Activated CD4-positive, alpha-beta T cell treated with anti-CD3 and anti-CD28 coated beads for 48 hours (primary cell): ENCODE measurements at places on chromosomes 3 and 15.

DNA sequence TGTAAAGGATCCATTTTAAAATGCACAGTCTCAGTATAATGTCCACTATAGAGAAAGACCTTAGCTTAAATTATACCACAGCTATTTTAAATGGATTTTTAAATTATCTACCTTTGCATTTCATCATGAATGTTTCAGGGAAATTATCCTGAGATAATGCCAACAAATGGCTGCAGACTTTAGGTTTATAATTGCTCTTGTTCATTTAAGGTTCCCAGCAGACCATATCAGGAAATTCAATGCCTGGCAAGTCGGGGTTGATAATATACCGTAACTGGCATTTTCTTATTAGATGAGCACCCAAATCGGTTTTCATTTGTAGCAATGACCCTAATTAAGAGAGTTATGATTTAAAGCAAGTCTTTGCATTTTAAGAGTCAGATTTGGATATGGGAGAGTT lies 227.1 kb upstream of the ARRDC4 start:
- no peak for DNase-seq

GRCh38 chr3:179829401-179829800 lies 176.6 kb downstream of the USP13 start:
- DNase-seq: no peak

DNA sequence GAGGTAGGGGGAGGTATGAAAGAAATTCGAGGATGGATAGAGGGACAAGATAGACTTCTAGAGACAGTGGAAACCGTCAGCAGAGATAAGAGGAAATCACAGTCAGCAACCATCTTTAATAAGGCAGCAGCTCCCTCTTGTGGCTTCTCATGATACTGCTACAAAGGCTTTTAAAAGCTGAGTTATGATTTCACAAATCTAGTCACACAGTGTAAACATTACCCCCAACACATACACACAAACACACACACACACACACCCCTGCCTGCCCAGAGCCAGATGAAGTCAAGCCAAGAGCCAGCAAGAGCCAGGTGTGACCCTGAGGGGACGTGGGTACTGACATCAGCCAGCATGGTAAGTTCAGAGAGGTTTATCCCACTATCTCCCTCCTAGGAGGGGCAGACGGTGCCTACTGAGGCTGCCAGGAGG lies 18.9 kb upstream of the TGM5 start:
- DNase-seq: peak; percentile 63

- DNase-seq: no peak
Measured at GRCh38 chr15:26438718-26439117, 334.1 kb downstream of the GABRB3 start.

DNA sequence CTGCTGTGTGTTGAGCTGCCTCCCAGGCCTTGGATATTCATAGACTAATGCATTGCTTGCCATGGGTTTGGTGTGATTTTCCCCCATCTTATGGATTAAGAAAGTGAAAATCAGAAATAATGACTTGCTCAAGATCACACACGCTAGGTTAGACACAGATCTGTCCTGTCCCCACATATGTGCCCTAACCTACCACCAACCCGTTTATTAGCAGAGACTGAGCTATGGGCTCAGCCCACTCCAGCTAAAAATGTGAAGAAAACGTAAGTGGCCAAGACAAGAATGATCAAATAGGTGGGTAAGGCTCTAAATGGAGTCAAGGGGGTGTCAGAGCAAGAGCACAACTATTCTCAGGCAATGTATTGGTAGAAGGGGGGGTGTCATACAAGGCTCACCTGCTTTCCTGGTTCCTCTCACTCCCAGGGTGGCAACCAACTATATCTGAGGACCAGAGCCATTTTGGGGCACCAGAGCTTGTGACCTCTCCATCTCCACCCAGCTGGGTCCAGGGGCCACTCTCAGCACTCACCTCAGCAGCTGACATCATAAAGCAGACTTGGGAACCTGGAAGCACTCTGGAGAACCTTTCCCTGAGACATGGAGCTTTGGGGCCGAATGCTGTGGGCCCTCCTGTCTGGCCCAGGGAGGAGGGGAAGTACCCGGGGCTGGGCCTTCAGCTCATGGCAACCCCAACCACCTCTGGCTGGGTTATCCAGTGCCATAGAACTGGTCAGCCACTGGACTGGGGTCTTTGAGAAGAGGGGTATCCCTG lies 1.4 kb downstream of the HEMK1 start:
- no peak for DNase-seq

DNA sequence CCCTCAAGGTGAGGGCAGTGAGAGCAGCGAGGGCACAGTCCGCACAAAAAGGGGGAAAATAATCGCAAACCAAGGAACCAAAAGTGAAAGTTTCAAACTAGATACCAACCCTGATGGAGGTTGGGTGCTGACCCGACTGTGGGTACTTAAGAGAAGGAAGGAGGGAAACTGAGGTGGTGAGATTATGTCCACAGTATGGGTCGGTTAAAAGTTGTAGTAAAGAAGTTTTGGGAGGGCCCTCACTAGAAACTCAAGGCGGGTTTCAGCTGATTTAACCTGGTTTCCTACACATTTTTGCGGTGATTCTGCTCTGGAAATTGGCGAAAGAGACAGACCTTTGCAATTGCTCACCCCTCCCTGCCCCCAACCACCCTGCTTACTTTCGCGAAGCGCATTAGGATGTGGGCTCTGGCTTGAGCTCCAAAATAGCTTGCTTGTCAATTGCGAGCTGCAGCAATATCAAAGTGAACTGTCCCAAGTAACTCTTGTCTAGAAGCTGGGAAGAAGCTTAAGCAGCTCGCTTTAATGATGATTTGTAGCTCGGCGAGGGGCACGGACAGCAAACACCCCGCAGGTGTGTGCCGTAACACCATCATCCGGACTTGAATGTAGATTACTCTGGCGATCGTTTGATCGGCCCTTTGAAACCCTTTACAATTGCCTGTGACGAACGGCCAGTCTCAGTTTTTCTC lies 15.8 kb downstream of the SOX2 start:
- DNase-seq: no peak
